Neuronal stem cell (in vitro differentiated cells): ENCODE measurements at places on chromosomes 6 and 20.

DNA sequence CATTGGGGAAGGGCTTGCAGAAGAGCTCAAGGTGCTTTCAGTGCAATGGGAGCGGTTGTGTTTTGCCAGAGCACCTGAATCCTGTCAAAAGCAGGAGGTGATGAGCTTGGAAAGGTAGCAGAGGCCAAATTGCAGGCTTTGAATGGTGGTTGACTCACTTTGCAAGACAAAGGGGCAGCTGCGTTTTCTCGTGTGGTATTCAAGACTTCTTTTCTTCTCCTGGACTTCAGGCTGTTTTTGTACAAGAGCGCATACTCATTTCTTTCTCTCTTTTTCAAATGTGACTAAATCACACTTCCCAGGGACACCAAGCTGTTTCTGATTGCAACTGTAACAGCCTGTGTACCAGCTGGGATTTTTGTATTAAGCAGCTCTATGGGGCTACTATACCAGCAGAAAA lies 32.3 kb downstream of the GHRH start:
- DNase-seq, result no peak

DNA sequence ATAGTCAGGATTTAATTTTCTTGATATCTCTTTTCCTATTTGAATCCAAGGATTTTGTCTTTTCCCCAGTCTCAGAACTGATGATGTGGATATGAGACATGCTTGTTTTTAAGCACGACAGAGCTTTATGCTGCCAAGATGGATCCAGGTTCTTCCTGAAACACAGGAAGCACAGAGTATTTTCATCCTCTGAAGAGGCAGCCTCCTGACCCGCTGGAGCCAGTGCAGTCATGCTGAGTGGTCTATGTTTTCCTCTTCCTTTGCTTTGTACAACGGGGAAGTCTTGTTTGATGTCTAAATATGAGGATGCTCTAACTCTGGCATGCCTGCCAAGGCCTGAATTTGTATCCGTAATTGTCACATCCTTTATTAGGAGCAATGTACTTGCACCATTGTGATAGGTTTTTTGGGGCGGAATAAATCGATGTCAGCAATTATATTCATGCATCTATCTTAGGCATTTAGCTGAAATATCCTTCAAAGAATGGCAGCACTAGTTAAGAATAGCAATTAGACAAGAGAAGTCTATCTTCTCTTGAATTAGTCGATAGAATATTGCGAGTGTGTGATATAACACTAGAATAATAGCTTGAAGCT lies 407.1 kb upstream of the JAG1 start:
- no peak for DNase-seq

DNA sequence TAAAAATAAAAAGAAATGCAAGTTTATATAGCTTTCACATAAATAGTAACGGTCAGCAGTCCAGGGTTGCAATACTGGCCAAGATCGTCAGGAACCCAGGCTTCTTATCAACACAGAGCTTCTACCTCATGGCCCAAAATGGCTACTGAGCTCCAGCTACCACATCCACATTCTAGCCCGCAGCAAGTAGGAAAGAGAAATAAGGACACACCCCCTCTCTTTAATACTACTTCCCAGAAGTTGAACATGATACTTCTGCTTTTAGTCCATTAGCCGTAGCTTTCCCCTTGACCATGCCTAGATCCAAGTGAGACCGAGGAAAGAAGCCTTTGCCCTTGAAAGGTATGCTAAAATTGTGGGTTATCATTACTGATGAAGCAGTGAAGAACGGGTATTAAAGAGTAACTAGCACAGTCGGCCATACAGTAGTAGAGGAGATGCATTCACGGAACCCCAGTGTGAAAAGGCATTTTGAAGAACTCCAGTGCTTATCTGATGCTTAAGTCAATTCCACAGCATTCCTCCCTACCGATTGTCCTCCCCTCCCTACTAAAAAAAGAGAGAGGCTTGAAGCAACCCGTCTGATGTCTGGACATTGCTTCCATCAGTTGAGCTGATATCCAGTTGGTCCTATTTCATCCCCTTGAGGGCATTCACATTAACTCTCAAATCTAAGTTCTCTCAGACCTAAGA lies 226.9 kb upstream of the RREB1 start:
- DNase-seq, result no peak

DNA sequence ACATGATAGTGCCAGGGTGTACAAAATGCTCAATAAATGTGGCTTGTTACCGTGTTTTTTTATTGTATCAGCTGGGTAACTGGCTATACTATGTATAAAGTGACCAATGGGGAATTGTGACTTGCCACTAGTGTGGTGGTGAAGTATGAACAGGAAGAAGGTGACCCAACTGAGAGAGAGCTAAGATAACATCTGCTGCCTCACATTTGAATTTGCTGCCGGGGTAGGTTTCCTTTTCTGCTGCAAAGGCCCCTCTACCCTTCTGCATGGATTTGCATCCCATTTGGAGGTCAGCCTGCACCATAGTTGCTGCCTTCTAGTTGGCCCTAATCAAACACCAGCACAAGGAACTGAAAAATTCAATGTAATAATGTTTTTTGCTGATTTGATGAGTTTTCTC lies 24.1 kb downstream of the IL17A start:
- DNase-seq, result no peak

DNA sequence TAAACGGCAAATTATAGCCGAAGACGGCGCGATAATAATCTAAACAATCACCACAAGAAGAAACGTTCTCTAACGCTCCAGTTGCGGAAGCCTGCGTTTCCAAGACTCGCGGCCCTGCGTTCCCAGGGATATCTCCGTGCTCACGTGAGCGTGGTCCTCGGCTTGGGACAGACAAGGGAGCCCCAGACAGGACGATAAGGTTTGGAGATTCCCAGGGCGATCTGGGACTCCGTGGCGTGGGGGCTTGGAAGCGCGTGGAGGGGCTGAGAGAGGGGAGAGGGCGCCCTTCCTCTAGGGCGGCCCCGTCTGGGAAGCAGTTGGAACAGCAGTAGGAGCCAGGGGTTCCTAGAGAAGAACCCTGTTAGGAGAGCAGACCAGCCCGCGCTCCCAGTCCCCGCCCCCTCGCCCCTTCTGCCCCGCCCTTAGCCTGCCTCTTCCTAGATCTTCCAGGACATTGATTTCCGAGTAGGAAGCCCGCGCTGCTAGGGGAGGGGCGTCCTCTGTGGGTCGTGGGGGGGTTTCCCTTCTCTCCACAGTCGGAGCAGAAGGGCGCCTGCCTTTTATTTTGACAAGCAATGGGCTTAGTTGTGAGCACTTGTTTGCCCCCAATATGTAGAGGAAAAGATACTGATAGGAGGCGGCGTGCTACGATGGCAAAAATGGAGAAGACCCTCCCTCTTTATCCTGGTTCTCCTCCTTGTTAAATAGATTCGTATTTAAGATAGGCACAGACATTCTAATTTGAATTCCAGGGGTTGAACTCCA lies 10.6 kb downstream of the NRN1 start:
- no peak for DNase-seq
